Bronchial epithelial cell (primary cell): ENCODE measurements at places on chromosomes 5 and 9. TPM values are rescaled to one million over a fixed set of nuclear protein-coding genes. Genes with fewer than 3 reads are reported as not detected.

DNA sequence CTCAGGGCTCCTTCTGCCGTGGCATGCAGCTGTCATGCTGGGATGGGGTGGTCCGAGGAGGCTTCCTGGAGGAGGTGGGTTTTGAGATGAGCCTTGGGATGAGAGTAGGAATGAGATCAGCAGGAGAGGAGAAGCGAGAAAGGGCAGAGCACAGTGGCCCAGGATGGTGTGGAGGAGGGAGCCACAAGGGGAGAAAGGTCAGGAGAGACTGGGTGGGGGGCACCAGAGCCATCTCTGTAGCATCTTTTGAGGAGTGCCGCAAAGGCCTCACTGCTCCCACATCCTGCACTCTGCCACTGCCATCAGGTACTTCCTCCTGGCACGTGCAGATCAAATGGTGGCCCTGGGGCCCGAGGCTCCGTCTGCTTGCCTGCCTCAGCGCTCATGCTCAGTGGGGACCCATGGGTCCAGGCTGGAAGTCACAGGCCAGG lies 150.2 kb downstream of the MACROH2A1 start:
- DNase-seq, result no peak

- DNase-seq, result peak; percentile 87
Observed at GRCh38 chr9:81032030-81032572, 657.2 kb downstream of the TLE1 start.

GRCh38 chr9:134123764-134124128 lies 12.1 kb upstream of the WDR5 start:
- DNase-seq, result no peak

DNA sequence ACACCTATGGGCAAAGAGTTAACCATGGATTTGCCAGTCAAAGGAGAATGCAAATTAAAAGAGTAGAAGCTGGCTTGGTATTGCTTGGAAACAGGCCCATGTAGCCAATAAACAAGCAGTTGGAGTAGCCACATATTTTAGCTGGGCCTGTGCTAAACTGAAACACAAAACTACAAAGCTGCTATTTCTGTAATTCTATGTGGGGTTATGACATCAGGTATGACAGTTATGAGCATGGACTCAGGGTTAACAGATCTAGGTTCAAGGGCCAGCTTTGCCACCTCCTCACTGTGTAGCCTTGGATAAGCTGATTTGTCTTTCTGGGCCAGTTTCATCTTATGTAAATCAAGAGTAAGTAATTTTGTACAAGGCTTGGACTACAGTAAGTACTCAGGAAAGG lies 142.7 kb downstream of the PIP5K1B start:
- no peak for DNase-seq

- DNase-seq, result peak; percentile 80
Observed at GRCh38 chr5:133714161-133714915, 102.0 kb upstream of the FSTL4 start.

- no peak for DNase-seq
Observed at GRCh38 chr5:36029914-36030313, 36.8 kb downstream of the UGT3A2 start.

DNA sequence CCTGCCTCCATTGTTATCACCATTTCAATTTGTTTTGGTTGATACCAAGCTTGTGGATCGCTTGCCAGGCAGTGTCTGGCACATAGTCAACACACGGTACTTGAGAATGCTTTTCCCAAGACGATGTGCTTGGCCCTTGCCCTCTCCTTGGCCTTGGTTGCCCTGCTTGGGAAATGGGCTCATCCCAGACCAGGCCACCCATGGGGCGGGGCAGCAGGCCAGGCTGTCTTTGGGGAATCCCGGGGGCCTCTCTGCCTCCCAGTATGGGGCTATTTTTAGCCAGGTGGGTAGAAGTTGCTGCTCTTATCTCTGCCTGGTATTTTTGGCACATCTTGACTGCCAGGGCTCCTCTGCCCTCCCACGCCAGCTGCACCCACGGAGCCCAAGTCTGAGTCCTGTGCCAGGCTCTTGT lies 49.9 kb downstream of the LMX1B start:
- DNase-seq, result no peak

The OBP2B gene
- not detected in 2 replicates for total RNA-seq
